Activated T-helper 1 cell treated with anti-CD3 and anti-CD28 coated beads, Interleukin-2, amount 50 U/mL, for 16 hours (primary cell): ENCODE measurements at places on chromosomes 1 and 21.

GRCh38 chr1:47755101-47755990 is 241.8 kb downstream of the TRABD2B start:
- DNase-seq, result peak; percentile 11

DNA sequence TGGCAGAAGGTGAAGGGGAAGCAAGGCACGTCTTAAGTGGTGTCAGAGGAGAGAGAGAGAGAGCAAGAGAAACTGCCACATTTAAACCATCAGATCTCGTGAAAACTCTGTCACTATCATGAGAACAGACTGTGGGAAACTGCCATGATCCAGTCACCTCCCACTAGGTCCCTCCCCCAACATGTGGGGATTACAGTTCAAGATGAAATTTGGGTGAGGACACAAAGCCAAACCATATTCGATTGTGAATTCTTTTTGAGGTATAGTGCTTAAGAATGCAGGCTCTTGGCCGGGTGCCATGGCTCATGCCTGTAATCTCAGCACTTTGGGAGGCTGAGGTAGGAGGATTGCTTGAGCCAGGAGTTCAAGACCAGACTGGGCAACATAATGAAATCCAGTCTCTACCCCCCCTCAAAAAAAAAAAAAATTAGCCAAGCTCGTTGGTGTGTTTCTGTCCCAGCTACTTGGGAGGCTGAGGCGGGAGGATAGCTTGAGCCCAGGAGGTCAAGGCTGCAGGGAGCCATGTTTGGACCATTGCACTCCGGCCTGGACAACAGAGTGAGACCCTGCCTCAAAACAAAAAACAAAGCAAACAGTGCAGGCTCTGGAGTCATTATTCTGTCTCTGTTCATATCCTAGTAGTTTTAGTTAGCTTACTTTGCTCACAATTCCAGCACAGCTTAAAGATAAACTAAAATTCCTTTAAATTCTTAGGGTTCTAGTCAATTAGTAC is 6.0 kb downstream of the ZCCHC17 start:
- DNase-seq, result no peak

- no peak for DNase-seq
Measured at GRCh38 chr1:174680101-174680500, 232.3 kb downstream of the GPR52 start.

DNA sequence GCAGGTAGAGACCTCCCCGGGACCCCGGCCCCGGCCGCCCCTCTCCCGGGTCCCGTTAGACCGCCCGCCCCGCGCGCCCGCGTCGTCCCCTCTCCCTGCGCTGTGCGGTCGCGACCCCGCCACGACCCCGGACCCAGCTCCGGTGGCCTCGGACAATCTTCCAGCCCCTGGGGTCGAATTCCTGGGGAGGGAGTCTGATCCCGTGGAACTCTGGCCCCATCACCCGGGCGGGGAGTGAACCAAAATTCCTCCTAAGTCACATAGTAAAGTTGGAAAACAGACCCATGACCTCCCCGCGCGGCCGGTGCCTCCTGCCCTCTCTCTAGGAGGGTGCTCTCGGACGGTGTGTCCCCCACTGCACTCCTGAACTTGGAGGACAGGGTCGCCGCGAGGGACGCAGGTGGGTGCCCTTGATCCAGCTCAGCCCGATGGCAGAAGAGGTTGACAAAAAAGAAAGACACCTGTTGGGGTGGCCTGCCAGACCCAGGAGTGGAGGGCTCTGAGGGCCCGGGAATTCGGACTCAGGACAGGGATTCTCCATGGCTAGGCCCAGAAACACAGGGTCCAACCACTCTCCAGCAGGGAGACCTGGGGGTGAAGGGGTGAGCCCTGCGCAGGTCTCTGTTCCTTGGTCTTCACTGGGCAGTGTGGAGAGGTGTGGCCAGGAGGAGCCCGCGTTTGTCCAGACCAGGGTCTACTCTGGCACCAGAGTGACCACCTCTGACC is 451 bp downstream of the ADAMTSL4 start:
- no peak for DNase-seq

GRCh38 chr1:44433209-44433608 is 28.2 kb downstream of the RNF220 start:
- no peak for DNase-seq

GRCh38 chr1:125119024-125119441 is 3934.3 kb downstream of the SRGAP2C start:
- DNase-seq, result no peak

GRCh38 chr21:34158866-34159835 is 85.8 kb downstream of the MRPS6 start:
- no peak for DNase-seq

GRCh38 chr1:23644555-23644866 is 47.1 kb upstream of the RPL11 start:
- no peak for DNase-seq

DNA sequence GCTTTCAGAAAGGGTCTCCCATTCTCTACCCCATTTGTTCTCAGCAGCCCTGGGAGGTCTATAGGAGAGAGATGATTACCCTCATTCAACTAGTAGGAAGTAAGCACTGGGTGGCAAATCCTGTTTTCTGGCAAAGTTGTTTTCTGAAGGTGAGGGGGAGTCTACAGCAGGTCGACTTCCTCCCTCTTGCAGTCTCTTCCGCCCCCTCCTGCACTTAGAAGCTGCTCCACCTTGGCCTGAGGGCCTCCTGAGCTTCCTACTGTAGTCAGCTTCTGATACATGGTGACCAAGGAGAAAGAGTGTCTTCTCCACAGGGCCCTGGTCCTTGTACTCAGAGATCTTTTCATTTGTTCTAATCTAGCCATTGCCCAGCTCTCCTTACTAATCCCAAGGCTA is 93.1 kb downstream of the RGL1 start:
- no peak for DNase-seq

GRCh38 chr1:201711811-201712210 is 117.1 kb upstream of the IPO9 start:
- DNase-seq, result no peak

DNA sequence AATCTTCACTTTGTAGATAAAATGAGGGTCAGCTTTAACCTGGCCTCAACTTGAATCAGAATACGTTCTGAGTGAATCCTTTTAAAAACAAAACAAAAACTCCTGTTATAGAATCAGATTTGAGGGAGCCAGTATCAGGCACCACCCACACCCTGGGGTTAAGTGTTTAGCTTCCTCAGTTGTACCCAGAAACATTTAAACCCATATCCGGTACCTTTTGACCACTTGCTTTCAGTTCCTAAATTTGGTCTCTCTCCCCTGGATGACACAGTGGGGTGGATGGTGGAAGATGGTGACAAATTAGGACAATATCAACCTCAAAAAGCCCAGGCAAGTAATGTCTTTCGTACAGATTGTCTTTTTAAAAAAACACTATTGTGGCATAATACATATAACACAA is 10.4 kb downstream of the KLHDC7A start:
- no peak for DNase-seq

DNA sequence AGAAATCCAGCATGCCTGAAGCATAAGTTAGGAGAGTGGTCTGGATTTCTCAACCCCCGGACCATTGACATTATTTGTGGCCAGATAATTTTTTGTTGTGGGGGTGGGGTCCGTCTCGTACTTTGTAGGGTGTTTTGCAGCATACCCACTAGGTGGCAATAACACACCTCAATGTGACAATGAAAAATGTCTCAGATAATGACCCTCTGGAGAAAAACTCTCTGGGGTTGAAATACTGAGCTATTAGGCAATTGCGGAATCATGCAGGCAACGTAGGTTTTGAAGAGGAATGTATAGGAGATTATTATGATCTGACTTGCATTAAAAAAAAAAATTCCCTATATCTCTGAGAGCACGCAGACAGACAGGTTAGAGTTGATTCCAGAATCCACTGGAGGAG is 25.3 kb upstream of the RRP15 start:
- no peak for DNase-seq

- no peak for DNase-seq
Measured at GRCh38 chr21:28509031-28509430, 483.6 kb downstream of the LTN1 start.

GRCh38 chr1:110495926-110496600 is 22.9 kb downstream of the KCNA10 start:
- DNase-seq, result peak; percentile 55

DNA sequence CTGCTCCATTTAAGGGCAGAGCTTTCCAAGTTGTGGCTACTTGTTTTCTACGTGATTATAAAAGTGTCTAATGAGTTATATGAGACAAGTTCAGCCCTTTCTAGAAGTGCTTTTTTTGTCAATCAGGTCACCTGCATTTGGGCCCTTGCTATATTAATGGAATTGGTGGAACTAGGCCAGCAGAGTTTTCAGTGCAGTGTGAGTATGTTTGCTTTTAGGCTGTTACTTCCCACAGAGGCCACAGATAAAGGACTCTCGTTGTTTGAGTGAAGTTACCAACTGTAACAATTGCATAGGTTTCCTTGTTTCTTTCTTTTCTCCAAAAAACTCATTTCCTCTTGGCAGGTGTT is 10.9 kb downstream of the SMAP2 start:
- DNase-seq, result no peak
